Omental fat pad (tissue), 4 donors: ENCODE measurements at places on chromosomes 11 and 22.

- DNase-seq: no peak
These were observed 1321.7 kb downstream of the TBC1D22A start for GRCh38 chr22:48084041-48084728.

DNA sequence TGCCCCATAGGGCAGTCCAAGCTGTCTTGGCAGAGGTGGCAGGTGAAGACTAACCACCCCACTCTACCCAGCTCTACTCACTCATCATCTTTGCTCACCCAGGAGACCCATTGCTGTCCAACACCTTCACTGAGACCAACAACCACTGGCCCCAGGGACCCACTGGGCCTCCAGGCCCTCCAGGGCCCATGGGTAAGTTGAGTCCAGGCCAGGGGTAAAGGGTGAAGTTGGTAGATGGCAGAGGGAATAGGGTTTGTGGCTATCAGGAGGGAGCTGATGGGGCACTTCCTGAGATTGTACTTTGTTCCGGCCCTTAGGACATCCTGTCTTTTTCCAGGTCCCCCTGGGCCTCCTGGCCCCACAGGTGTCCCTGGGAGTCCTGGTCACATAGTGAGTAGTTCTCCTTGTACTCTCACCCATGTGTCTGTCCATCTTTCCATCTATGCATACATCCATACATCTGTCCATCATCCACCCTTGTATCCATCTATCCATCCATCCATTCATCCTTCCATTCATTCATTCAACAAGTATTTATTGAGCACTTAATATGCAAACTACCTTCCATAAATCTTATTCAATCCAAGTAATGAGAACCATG lies 27.7 kb downstream of the EMID1 start:
- DNase-seq: no peak

GRCh38 chr11:69180226-69180625 lies 24.5 kb downstream of the SMIM38 start:
- no peak for DNase-seq

DNA sequence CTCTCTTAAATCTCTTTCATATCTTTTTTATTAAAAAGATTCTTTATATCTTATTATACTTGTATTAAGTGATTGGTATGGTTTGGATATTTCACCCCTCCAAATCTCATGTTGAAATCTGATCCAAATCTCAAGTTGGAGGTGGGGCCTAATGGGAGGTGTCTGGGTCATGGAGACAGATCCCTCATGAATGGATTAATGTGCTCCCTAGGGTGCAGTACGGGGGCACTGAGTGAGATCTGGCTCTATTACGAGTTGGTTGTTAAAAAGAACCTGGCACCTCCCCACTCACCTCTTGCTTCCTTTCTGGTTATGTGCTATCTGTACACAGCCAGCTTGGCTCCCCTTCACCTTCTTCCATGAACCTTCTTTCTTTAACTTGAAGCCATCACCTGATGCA lies 149.6 kb downstream of the CWF19L2 start:
- DNase-seq: no peak

GRCh38 chr11:33125611-33126010 lies 35.7 kb downstream of the CSTF3 start:
- no peak for DNase-seq

DNA sequence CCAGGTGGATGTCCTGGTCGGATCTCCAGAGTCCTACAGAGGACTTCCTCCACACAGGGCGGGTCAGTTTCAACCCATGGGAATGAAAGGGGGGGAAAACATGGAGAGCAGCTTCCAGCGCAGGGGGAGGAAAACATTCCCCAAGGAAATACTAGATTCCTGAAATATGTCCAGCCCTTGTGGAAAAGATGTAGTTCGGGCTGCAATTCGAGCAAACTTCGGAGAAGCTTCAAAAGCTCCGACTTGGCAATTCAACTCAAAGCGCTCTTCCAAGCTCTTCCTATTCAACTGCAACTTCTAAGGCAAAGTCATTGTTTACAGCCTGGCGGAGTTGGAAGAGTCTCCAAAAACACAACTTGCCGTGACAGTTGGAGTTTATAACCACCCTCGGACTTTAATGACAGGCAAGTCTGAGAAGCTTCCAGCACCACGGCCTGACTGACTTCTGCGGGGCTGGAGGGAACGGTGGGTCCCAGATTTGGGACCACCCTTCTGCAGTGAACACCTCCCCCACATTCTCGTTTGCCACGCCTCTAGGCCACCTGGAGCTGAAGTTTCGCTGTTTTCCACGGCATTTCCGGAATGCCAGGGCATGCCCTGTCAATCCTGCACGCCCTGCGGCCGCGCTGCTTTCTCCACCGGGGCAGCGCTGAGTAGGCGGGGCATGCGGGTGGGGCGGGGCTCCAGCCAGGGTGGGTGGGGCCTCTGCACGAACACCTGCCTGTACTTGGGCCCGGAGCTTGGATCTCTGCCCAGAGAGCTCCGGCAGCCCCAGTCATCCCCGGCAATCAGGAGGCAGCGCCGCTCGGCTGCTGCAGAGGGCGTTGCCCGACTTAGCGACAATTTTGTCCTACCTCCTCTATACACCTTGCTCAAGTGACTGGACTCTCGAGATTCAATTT lies 49.0 kb upstream of the BIRC3 start:
- DNase-seq: peak; percentile 54

DNA sequence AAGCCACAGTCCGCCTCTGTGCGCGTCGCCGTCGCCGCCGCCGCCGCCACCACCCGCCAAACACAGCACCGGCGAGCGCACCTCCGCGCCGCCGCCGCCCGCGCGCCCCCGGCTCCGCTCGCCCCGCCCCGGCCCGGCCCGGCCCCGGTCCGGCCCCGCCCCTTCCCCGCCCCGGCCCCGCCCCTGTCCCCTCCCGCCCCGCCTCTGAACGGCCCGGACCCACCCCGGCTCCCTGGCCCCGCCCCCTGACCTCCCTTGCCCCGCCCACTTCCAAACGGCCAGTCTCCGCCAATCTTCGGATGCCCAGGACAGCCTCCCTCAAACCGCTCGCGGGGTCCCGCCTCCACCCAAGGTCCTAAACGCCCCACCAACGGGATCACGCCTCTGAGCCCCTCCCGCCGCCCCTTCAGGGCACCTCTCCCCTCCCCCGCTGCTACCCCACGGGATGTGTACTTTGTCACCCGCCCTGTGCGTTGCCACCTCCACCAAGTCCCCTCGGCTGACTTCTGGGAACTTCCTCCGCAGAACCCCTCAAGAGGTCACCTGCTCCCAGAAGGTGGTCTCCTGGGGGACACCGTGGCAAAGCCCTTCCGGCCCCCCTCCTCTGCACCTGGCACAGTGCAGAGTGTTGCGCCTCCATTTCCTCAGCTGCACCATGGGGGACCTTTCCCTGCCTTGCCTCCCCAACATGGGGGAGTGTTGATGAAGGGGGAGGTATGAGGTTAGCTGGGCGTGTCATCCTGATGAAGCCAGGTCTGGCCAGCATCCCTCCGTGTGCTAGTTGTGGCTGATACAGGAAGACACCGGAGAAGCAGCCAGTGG lies at the start of gene KIAA0930:
TSS of gene KIAA0930 (minus strand) at position 85 of the 822 bp plus-strand sequence. CDS start 191 bp downstream, outside the sequence.
- peak; percentile 67 for DNase-seq

GRCh38 chr11:115300660-115301428 lies 203.4 kb downstream of the CADM1 start:
- DNase-seq: no peak

GRCh38 chr11:65553301-65554001 lies 4.7 kb downstream of the LTBP3 start:
- DNase-seq: no peak

GRCh38 chr11:124098141-124098540 lies 17.1 kb upstream of the VWA5A start:
- DNase-seq: no peak

DNA sequence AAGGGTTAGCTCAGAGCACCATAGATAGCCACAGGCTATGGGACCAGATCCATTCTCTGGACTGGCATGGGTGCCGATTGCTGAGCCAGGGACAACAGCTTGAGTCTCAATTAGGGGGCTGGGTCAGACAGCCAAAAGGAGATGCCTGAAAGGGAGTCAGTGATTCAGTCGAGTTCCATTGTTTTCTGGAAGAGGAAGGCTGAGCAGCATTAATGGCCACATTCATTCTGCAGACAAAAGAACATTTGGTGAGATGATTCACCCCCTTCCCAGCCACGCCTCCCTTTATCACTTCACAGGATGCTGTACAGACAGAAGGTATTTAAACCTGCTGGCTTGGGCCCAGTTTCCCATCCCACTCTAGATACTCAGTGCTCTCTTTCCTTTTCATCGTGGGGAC lies 131.9 kb downstream of the ADAMTS15 start:
- no peak for DNase-seq

DNA sequence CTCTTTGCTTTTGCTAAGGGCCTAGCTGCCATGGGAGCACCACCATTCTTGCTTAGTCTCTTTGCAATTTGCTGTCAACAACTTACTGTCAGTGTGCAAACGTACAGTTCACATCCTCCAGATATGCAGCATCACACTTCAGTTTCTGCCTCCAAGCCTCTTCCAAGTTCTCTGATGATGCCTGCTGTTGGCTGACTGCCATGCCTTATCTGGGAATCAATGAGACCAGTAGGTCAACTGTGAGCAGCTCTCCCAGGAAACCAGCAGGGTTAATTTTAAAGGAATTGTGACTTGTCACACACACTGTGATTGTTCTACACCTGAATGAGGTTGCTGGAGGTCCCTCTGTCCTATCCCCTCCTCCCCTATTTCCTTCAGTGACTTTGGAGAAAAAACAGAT lies 56.0 kb downstream of the COPB1 start:
- DNase-seq: no peak

GRCh38 chr22:45544588-45545170 lies 42.0 kb downstream of the FBLN1 start:
- DNase-seq: no peak

- no peak for DNase-seq
These were observed 23.6 kb upstream of the ETS1 start for GRCh38 chr11:128610721-128611617.

GRCh38 chr22:39459681-39460080 lies 2.9 kb downstream of the MGAT3 start:
- no peak for DNase-seq

DNA sequence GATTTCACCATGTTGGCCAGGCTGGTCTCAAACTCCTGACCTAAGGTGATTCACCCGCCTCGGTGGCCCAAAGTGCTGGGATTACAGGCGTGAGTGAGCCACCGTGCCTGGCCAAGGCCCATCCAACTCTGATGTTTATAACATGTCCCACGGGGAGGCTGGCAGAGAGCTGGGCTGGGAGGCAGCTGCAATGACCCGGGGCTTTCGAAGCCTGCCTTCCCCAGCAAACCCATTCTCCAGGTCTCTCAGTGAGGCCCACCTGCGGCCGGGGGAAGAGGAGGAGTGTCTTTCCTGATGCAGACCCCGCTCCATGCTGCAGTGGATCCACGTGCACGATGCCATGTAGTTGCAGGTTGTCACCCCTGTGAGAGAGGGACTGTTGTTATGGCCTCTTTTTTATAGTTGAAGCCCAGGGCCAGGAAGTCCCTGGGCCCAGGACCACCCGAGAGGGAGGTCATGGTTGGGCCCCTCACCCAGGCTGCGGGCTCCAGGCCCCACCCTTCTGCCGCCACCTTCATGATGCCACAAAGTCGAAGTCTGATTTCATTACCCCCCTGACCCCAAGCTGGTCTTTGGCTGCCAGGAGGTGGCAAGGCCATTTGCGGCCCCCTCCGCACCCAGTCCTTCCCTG lies 38.3 kb downstream of the KCNJ4 start:
- peak; percentile 13 for DNase-seq

DNA sequence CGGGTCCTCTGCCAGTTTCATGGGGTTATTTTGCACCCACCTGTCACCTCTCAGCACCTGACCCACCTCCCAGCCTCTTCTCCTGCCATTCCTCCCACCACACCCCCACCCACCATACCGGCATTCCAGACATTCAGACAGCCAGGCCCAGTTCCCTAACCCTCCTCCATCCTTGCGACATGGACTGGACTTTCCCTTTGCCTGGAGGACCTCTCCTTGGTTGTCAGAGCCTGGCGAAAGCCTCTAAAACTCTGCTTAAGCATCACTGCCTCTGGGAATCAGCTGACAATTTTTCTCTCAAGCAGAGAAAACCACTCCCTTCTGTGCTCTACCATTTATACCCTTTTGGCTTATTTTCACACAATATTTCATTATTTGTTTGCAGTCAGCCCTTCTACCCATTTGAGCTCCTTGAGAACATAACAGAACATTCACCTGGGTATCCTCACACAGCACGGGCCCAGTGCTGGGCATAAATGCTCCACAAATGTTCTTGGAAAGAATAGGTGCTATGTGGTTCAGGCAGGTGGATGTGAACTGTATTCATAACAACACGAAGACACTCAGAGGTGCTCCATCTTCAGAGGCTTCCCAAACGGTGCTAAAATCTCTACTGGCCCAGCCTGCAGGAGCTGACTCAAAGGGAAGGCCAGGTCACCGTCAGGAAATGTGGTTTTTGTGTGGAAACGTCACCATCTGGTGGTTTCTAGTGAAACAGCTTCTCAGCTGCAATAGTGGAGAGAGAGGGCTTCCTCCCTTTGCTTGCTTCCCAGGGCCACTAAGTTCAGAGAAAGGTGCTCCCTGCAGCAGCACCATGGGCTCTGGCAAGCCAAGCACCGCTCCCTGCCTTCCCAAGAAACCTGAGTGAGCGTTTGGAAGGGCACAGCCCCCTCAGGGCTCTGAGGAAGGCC lies 10.4 kb downstream of the SPATA19 start:
- no peak for DNase-seq

GRCh38 chr11:68659158-68659921 lies 25.0 kb upstream of the GAL start:
- DNase-seq: peak; percentile 31

DNA sequence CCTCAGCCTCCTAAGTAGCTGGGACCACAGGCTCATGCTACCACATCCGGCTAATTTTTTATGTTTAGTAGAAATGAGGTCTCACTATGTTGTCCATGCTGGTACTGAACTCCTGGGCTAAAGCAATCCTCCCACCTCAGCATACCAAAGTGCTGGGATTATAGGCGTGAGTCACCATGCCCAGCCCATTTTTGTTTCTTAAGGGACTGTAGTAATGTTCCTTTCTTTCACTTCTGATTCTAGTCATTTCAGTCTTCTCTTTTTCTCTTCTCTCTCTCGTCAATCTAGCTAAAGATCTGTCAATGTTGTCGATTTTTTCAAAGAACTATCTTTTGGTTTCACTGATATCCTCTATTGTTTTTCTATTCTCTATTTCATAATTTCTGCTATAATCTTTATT lies 111.0 kb upstream of the APOA1 start:
- no peak for DNase-seq

GRCh38 chr11:39571081-39571480 lies 1888.4 kb downstream of the LRRC4C start:
- no peak for DNase-seq

DNA sequence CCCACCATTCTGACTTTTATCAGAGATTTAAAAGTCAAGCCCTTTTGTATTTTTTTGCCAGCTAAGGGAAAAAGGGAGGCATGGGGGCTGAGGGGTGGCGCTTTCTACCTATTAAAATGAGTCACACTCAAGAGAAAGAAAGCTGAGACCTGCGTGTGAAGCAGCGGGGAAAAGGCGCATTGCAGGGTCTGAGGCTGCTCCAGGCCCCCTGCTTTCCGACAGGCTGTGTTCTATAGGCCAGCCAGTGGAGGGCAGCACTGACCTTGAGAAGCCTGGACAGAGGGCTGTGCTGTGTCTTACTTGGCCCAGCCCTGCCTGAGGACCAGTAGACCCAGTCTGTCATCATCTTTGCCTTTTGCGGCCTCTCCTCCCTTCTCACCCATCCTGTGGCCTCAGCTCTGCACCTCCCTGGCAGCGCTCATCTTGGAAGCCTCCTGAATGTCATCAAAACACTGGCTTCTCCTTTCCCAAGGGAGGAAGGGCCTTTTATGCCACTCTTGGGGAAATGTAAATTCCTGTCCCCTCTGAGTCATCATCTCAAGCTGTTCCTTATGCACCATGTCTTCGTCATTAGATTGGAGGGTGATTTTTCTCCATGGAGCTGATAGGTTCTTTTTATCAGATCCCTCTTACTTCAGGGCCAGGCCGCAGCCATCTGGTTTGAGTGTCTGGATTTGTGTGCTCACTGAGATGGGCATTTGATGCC lies 12.6 kb upstream of the MAPK8IP1 start:
- no peak for DNase-seq

GRCh38 chr11:78613378-78613813 lies 38.7 kb upstream of the NARS2 start:
- DNase-seq: no peak
